Activated T-cell treated with anti-CD3 and anti-CD28 coated beads for 4 hours (primary cell): ENCODE measurements at places on chromosomes 5 and 9.

- no peak for DNase-seq
Observed at GRCh38 chr9:94900222-94901018, 173.9 kb downstream of the AOPEP start.

- no peak for DNase-seq
Observed at GRCh38 chr5:52684051-52684450, 103.7 kb upstream of the ITGA1 start.

DNA sequence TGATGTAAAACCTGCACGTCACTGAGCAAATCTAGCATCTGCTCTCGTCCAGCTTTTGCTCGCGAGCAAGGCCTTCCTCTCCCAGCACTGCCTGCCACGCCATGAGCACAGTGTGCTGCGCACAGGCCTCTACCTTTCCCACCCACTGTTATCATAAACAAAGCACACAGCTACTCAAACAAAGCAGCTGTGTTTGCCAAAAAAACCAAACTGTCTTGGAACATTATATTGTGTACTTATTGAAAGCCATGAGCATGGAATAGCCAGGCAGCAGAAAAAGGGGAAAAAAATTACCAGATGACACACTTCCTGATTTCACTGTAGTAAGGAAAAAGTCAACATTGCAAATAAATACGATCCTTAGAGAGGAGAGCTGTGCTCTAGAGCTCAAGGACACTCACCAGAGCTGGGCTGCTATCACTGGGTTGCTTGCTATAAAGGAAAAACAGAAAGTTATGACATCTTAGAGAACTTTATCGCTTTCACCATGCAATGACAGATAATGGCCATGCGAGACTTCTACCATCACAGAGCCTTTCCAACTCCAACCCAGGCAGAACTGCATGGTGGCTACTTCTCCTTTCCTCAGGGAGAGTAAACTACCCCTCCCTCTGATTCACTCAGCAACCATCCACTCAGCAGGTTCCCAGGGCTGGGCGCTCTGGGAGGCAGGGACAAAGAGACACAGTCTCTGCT is 69.6 kb downstream of the EPB41L4B start:
- no peak for DNase-seq

DNA sequence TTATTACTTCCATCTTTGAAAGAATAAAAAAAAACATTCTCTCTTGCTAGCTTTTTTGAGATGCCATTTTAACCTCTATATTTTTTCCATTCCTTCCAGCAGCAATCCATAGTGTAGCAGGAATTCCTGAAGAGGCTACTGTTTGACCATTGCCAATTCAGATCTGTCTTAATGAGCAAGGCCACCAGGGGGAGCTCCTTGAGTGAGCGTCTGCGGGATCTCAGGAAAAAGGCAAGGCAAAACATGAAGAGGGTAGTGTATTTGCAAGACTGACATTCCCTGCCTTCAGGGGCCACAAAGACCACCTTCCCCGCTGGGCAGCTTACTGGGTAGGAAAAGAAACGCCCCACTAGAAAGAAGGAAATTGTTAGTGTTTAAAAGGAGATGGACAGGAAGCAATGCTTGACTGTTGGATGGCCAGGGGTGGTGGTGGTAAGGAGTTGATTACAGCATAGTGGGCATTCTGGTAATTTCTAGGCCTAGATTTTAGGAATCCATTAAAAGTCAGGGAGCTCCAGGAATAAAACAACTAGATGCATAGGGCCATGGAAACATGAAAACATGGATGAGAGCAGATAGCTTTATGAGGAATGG is 206.6 kb upstream of the HAPLN1 start:
- DNase-seq: peak; percentile 4
